Non-pigmented ciliary epithelial cell (primary cell): ENCODE measurements at places on chromosomes 1 and 21.
A peak's percentile ranks its signal among the peaks of the same experiment; 100 is the strongest.

DNA sequence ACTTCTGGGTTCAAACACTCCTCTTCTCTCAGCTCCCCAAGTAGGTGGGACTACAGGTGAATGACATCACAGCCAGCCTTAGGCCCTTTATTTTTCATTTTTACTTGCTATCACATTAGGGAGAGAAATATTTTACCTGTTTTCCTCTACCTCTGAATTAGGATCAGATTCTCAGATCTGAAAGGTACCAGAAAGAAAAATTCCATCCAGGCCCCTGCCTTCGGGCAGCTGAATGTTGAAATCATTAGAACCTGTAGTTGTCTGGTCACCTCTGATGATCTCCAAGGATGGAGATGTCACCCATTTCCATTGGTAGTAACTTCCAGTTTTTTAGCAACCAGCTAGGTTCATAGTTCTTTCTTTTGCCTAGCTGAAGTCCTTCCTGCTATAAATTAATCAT is 175.6 kb upstream of the TNR start:
- no peak for DNase-seq

DNA sequence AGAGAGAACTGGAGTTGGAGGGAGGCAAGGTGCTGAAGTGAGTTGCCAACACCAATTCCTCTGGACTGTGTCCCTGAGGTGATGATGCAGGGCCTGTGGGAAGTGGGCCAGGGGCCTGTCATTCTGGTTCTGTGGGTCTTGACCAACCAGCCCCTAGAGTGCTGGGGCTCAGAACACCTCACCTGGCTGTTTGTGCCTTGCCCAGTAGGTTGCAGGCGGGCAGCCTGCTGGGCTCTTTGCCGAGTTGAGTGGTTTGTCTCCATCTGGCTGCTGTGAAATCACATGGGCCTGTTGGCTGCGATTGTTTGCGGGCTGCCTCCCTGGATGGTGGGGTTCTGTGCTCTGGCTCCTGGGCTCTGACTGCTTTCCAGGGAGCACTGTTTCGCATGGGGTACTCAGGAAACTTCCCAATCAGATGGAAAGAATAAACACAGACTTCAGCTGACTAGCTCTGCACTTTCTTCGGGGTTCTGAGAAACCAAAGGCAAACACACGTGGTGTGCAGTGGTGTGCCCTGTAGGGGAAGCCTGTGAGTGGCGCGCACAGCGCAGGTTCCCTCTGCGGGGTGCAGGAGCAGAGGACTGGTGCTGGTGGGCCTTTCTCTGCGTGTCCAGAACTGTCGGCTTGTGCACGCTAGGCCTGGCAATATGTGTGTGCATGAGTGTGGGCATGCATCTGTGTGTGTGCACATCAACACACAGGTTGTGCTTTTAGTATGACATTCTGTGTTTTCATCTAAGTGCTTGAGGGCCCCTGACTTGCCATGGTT is 95.1 kb downstream of the RHOU start:
- DNase-seq = no peak

- peak; percentile 11 for DNase-seq
These were observed 87.4 kb downstream of the GPR52 start for GRCh38 chr1:174535207-174535606.

- no peak for DNase-seq
These were observed 273.1 kb upstream of the LYPLAL1 start for GRCh38 chr1:218900615-218901014.

GRCh38 chr1:74504125-74504932 is 8.1 kb downstream of the LRRC53 start:
- no peak for DNase-seq

DNA sequence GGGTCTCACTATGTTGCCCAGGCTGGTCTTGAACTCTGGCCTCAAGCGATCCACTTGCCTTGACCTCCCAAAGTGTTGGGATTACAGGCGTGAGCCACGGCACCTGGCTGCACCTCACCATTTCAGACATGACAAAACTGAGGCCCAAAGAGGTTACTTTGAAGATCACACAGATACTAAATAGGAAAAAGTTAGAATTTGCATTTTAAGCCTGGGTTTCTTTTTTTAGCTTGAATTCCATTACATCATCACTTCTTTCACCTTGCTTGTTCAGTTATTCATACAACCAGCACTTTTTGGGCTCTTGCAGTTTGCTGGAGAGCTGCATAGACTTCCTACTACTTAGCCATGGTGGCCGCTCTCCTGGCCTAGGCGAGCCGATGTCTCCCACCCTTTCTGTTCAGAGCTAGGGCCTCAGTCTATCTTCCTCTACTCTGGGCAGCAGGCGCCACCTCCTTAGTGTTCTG is 16.3 kb upstream of the CD2 start:
- DNase-seq = no peak

GRCh38 chr1:207619871-207620542 is 24.9 kb upstream of the CR1L start:
- peak; percentile 14 for DNase-seq

DNA sequence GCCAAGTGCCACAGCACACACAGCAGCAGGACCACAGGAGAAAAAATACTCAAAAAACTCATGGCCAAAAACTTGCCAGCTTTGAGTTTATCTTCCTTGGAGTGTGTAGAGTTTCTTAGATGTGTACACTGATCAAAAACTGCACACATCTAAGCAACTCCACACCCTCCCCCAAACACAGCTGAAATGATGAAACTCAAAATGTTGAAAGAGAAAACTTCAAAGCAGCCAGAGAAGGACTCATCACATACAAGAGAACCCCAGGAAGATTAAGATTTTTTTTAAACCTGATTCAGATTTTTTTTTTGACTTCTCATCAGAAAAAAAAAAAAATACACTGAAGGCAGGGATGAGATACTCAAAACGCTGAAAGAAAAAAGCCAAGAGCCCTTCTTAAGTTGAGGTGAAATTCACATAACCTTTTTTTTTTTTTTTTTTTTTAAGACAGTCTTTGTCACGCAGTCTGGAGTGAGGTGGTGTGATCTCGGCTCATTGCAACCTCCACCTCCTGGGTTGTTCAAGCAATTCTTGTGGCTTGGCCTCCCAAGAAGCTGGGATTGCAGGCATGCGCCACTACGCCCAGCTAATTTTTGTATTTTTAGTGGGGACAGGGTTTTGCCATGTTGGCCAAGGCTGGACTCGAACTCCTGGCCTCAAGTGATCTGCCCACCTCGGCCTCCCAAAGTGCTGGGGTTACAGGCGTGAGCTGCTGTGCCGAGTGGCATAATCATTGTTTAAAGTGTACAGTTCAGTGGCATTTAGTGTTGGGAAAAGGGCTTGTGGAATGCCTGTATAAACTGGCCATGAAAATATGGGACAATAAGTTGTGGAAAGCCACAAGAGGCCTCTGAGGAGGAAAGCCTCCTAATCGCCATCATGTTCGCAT is 20.9 kb upstream of the PDXK start:
- DNase-seq = no peak

DNA sequence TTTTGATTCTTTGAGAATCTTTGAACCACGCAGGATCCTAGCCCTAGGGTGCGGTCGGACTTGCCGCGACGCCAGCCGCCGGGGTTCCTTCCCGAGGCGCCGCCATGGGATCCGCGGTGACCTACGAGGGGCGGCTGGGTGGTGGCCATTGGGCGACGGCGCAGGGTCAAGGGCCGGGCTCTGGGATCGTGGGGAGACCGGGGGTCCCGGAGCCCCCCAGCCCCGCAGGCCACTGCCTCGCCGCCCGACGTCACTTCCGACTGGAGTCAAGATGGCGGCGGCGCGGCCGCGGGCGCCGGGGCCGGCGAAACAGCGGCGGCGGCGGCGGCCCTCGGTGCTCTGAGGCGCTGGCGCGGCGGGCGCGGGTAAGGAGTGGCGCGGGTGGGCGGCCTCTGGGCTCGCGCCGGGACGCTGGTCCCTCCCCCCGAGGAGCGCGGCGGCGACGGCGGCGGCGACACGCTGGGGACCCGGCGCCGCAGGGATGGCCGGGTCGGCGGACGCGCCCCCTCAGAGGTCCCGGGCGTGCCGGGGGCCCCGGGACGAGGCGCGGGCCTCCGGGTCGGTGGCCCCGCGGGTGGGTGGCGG is at the start of gene PRDM2:
TSS of gene PRDM2 (plus strand) at position 253 of the 585 bp plus-strand sequence. CDS start 15,418 bp downstream, outside the sequence.
- DNase-seq = no peak

- no peak for DNase-seq
These were observed 270.0 kb upstream of the VAMP3 start for GRCh38 chr1:7501084-7501491.

GRCh38 chr1:54413295-54413694 is 7.1 kb upstream of the SSBP3 start:
- no peak for DNase-seq

GRCh38 chr1:184822267-184822666 is 67.6 kb upstream of the EDEM3 start:
- DNase-seq = no peak

GRCh38 chr1:94258873-94259331 is 21.5 kb upstream of the ARHGAP29 start:
- peak; percentile 90 for DNase-seq

DNA sequence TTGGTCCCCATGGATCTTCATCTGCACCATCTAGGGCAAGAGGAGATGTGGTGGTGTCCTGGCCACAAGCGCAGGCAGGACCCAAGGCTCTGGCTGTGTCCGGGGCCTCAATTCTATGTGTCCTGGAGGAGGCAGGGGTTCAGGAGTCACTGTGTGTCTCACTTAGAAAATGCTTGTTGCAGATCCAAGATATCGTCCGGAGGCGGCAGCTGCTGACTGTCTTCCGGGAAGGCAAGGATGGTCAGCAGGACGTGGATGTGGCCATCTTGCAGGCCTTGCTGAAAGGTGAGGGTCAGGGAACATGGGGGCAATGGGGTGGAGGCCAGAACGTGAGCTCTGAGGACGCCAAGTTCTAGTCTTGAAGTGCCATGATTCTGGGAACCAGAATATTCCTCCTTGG is 29.1 kb downstream of the TRPM2 start:
- DNase-seq = no peak
